ENCODE measurements at places on chromosomes 11 and 22.

DNA sequence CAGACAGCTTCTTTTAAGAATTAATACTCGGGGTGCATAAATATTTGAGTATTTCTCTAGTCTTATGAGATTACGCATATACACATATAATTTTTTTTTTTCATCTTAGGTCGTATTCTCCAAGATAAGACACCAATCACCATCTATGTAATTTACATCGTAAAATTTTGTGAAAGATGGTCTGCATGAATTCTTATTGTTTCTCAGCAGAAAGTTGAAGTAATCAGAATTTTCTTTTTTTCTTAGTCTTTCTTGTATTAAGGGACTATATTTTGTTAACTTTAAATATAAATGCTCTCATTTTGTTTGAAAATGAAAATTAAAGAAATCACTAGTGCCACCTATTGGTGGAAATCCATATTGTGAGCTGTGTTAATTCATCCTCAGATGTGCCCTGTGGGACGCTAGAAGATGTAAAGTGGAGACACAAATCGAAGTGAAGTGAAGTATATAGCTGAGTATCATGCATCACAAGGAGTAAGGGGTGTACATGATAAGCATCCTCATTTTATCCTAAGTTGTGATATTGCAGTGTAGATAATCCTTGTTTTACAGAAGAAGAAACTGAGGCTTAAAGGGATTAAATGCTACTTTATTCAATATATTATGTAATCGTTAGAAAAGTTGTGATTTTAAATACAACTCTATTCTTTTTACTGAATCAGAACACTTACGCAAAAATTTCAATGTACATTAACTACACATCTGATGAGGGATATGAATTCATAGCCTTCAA, 2084.3 kb downstream of the LRRC4C start:
- peak; percentile 23 for DNase-seq

DNA sequence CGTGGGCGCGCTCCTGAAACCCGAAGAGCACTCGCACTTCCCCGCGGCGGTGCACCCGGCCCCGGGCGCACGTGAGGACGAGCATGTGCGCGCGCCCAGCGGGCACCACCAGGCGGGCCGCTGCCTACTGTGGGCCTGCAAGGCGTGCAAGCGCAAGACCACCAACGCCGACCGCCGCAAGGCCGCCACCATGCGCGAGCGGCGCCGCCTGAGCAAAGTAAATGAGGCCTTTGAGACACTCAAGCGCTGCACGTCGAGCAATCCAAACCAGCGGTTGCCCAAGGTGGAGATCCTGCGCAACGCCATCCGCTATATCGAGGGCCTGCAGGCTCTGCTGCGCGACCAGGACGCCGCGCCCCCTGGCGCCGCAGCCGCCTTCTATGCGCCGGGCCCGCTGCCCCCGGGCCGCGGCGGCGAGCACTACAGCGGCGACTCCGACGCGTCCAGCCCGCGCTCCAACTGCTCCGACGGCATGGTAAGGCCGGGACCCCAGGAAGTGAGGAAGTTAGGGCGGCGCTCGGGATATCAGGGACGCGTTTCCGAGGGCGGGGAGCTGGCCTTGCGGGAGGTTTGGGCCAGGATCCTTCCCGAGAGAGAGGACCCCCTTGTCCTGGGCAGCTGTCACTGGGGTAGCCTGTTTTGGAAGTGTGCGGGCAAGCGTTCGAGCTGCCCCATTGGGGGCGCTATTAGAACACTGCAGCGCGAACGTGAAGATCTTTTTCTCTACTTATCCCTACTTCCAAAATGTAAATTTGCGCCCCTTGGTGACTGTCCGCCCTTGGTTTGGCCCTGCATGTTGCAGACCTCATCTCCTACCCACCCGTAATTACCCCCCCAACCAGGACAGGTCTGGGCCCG, 796 bp downstream of the MYOD1 start:
- no peak for DNase-seq

DNA sequence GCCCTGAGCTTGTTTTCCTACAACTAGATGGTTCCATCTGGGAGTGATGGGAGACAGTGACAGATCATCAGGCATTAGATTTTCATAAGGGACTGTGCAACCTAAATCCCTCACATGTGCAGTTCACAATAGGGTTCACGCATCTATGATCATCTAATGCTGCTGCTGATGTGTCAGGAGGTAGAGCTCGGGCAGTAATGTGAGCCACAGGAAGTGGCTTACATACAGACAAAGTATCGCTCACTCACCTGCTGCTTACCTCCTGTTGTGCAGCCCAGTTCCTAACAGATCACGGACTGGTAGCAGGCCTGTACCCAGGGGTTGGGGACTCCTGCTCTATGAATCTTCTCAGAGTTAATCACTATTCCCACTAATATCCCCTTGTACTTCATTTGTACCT, 12.4 kb downstream of the AAMDC start:
- no peak for DNase-seq

DNA sequence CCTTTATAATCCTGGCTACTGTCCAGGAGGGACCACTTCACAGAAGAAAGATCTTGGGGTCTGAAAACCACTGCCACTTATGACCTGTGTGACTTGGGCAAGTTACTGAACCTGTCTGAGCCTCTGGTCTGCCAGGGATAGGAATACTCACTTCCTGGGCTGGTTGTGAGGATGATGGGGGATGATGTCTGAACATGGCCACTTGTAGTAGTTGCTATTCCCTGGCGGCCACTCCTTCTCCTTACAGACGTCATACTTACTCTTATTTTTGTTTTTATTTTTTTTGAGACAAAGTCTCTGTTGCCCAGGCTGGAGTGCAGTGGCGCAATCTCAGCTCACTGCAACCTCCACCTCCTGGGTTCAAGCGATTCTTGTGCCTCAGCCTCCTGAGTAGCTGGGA, 26.1 kb downstream of the CD82 start:
- DNase-seq: no peak

GRCh38 chr11:117045196-117045595, 53.0 kb downstream of the SIK3 start:
- peak; percentile 48 for DNase-seq

DNA sequence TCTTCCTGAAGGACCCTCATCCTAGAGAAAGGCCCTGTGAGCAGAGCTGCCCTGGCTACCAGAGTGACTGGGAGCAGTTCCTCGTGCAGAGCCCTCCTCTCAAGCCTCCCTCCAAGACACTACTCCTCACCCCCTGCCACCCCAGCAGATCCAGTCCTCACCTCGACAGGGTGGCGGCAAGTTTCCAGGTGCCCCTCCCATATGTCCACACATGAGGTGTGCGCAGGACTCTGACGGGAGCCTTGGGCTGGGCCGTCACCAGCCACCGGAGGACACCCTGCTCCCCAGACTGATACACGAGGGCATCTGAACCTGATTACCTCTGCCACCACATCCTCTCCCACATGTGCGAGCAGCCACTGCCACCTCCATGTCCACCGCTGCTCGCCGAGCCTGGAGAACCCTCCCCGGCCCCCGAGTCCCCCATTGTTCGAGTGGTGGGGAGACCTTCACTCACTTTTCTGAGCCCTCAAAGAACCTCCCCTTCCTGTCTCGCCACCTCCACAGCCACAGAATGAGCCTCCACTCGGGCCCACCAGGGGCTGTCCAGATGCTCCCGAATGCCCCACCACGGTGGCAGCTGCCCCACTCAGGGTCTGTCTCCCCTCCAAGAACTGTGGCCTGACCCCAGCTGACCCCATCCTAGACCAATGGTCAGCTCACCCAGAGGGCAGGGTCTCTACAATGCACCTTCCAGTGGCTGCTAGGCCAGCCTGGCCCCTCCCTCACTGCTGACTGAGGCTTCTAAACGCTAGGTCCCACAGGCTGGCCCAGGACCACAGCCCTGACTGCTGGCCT, 62.5 kb downstream of the DGCR2 start:
- no peak for DNase-seq

- peak; percentile 31 for DNase-seq
These were observed 135.7 kb downstream of the TMEM135 start for GRCh38 chr11:87173185-87174039.

DNA sequence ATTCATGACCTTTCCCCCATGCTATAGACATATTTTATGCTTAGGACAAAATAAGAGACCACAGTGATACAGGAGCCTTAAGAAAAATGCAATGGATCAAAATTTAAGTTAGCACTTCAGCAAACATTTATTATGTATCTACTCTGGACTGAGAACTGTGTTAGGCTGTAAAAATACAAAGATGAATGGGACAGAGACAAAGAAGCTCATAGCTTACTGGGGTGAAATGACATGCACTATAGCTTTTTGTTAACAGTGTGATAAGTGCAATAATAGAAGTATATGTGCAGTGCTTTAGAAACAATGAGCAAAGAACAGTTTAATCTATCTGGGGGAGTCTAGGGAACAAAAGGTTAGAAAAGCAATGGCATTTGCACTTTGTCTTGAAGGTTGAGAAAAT, 1543.1 kb downstream of the FAM181B start:
- DNase-seq: no peak

GRCh38 chr11:132933703-132934102, 598.6 kb downstream of the OPCML start:
- DNase-seq: no peak

DNA sequence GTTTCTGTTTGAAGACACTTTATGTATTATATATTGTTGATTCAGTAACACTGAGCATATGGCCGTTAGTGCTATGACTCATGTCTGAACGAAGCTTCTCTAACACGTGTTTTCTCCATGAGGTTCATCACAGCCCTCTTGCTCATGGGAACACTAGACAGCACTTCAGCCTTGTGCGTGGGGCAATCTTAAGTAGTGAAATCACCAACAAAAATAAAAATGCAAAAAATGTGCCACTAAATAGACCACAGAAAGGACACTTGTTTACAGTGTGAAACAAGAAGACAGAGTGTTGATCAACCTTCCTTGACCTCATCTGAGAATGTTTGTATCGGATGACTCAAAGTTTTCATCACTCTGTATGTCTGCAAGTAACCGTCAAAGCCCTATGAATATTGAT, 94.5 kb downstream of the FDX1 start:
- no peak for DNase-seq

DNA sequence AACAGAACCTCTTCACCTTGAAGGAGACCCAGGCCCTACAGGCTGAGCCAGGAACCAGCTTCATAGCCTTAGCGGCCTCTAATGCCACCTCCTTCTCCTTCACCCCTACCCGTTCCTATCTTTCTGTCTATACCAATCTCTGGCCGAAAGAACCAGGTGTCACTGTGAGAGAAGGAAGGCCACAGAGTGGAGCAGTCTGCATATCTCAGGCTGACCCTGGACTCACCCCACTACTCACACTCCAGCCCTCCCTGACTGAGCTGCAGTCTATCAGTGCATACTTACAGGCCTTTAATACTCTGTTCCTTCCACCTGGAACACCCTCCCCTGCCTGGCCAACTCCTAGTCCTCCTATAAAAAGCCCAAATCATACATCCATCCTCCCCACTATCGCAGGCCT, 32.7 kb downstream of the ARAP1 start:
- DNase-seq: no peak

DNA sequence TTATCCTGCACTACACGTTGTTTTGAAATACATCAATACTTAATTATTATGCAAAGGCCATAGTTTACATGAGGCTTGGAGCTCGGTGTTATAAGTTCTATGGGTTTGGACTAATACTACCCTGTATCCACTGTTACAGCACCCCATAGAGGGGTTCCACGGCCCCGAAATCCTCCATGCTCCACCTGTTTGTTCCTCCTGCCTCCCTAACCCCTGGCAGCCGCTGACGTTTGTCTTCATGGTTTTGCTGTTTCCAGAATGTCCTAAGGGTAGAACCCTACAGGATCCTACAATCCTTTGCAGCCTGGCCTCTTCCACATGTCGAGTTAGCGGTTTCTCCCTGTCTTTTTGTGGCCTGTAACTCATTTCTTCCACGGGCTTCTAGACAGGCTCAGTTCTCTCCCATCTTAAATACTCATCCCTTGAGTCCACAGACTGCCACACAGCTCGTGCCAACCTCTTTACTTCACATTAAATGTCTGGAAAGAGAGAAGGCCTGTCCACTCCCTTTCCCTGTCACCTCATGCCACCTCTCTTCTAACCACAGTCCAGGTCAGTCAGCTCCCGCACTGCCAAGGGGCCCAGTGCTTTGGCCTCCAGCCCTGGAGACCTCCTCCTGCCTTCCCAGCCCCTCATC, 42.4 kb upstream of the TH start:
- no peak for DNase-seq

- DNase-seq: peak; percentile 10
These were observed 85.0 kb downstream of the INSC start for GRCh38 chr11:15199693-15200092.

- DNase-seq: no peak
These were observed 14.6 kb upstream of the SH3BP1 start for GRCh38 chr22:37624876-37625275.

- DNase-seq: no peak
These were observed 174.2 kb upstream of the PDGFD start for GRCh38 chr11:104338186-104338585.

DNA sequence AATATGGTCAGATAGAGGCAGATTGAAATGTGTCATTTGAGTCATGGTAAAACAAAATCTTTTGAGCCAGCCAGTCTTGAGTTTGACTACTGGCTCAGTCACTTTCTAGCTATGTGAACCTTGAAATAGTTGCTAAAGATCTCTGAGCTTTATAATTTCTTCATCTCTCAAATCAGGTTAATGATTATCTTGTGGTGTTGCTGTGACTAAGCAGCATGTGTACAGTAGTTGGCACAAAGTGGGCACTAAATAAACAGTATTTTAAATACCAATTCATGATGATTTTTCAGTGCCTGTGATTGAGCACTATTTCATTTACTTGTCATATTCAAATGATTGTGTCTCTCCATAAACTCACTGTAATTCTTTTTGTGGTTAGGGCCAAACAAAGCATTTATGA, 70.8 kb downstream of the RAB38 start:
- peak; percentile 94 for DNase-seq

DNA sequence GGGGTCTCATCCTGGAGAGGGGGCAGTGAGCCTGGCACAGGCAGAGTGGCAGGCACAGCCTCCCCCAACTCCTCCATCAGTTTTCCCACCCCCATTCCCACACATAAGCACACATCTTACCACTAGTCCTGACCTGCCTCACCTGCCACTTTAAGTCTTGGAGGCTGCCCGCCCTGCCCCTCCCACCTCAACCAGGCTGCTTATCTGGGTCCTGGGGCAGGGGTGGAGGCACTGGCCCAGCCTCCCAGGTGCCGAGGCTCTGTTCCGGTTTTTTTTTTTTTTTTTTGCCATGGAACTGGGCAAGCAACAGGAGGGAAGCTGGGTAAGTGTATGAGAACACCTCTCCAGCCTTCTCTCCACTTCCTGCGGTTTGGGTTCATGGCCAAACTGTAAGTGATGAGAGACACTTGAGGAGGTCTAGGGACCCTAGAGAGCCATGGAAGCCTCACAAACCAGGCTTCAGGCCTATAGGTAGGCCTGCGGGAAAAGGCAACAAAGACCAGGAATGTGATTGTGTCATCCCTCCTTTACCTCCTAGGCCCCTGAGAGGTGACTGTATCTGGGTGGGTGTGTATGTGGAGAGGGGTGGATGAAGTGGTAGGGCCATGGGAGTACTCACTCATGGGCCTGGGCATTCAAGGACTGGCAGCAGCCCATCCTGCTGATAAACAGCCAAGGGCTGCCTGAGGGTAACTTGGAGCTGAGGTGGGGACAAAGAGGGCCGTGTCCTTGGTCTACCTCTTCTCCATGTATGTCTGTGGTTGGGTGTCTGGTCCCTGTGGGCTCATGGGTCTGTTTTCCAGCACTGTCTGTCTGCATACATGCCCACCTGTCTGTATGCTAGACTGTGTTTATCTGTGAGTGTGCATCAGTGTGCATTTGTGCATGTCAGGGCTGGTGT, 22.6 kb downstream of the PHLDB1 start:
- no peak for DNase-seq

- DNase-seq: peak; percentile 73
These were observed 158.7 kb downstream of the RAB38 start for GRCh38 chr11:88016392-88017170.

- DNase-seq: no peak
These were observed 8.8 kb downstream of the TBX1 start for GRCh38 chr22:19769393-19769715.

All from kidney glomerular epithelial cell (primary cell).